ENCODE measurements at places on chromosomes 3 and 15.

- no peak for DNase-seq
Observed at GRCh38 chr3:98398513-98398912, 8.0 kb downstream of the OR5K3 start.

GRCh38 chr3:101036213-101036618, 43.0 kb upstream of the ABI3BP start:
- no peak for DNase-seq

- DNase-seq, result peak; percentile 82
Observed at GRCh38 chr15:40104865-40105516, 3.7 kb downstream of the BMF start.

GRCh38 chr15:87669846-87670245, 586.7 kb downstream of the NTRK3 start:
- no peak for DNase-seq

- peak; percentile 70 for DNase-seq
Observed at GRCh38 chr3:48662753-48663488, at the start of gene CELSR3. TSS of gene CELSR3 (minus strand) at chr3:48662886. CDS start at chr3:48662634, 252 bp downstream.

- DNase-seq, result no peak
Observed at GRCh38 chr3:42169579-42170120, 78.5 kb downstream of the TRAK1 start.

GRCh38 chr3:61650276-61650675, 88.9 kb downstream of the PTPRG start:
- DNase-seq, result no peak

DNA sequence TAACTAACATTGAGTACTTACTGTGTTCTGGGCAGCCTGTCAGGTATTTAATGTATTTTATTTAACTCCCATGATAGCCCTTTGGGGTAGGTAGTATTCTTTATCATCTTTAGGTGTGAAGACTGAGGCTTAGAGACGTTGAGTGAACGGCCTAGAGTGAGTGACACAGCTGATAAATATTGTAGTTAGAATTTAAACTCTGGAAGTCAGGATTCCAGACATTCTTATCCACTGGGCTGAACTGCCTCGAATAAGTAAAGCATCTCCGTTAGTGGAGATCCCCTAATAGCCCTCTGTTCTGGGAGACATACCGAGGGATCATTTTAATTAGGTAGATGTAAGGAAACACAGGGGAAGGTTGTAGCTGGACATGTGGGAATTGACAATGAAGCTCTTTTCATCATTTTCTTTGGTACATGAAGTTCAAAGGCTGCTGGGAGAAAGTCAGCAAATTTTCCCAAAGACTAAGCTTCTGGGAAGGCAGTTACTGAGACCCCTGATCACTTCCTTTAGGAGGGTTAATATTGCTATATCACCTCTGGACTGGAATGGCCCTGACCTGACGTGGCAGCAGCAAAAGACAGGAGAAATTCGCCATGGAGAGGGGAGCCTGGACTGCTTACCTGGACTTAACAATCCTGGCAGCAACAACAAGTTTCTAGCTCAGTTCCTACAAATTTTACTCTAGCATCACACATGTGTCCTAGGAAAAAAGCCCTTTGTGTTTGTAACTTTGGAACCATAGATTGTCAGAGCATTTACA, 11.7 kb upstream of the PDCD6IP start:
- DNase-seq, result no peak

- DNase-seq, result no peak
Observed at GRCh38 chr3:159245871-159246270, 444.0 kb downstream of the MFSD1 start.

- DNase-seq, result no peak
Observed at GRCh38 chr3:156582532-156583183, 27.7 kb upstream of the SSR3 start.
